ENCODE measurements at places on chromosomes 2 and 18.

GRCh38 chr2:121058852-121059558, 226.0 kb downstream of the TFCP2L1 start:
- no peak for DNase-seq

DNA sequence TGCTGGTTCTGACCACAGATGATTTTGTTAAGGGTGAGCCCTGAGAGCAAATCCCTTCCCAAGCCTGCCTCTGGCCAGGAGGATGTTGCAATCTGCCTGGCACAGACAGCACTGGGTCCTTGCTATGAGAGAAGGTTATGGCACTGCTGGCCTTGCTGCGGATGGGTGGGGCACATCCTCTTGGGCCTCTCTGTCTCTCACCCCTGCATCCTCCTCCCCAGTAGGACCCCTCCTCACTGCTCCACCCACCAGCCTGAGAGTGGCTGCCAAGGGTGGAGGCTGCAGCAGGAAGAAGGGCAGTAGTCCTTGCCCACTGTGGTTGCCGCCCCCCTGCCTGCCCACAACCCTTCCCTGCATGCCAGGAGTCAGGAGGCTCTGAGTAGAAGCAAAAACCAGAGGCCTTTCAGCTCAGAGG, 180.9 kb downstream of the ZBTB7C start:
- DNase-seq = no peak

DNA sequence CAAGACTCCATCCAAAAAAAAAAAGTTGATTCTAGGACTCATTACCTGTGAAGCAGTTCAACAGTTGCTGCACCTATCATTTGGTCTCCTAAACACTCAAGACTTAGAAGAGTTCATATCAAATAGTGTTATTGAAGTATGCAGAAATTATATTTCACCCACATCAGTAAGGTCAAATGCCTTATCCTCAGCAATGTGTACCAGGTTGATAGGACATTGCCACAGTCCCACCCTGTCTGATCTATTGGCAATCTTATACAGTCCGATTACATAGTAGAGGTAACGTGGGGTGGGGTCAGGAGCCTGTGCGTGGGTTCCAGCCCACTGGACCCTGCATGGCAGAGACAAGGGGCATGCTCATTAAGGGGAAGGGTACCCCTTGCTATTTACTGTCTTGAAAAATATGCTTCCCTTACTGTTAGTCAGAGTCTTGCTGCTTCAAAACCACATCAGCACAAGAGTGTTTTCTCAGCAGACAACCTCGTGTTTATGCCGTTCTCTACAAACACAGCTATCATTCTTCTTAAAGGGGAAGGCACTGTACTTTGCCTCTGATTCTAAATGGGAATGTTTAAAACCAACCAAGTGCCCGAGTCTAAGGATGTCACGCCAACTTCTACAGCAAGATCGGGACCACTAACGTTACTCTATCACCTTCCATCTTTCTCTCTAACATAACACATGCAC, 115.2 kb downstream of the MTCL1 start:
- DNase-seq = no peak

GRCh38 chr2:236658974-236659757, 89.5 kb downstream of the ACKR3 start:
- no peak for DNase-seq

DNA sequence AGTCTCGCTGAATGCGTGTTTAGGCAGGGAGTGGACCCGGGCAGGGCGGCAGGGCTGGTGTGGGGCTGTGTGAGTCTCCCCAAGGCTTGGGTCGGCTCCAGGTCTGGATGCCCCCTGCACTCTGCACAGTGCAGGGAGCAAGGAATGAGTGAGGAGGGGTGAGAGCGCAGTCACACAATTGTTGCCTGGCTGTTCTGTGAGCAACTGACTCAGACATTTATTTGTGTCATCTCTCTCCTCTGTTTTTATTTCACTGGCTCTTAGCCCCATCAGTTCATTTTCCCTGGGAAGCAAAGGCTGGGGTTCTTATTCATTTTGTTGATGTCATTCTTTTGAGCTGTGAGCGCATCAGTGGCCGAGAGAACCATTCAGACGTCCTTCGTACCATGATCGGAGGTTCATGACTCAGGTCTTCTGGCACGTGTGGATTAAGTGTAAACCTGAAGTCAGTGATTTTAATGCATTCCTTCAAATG, 61.1 kb downstream of the GATA6 start:
- no peak for DNase-seq

- DNase-seq = no peak
Measured at GRCh38 chr18:60389314-60389713, 16.7 kb upstream of the MC4R start.

GRCh38 chr2:196413821-196414274, 225.7 kb upstream of the CCDC150 start:
- no peak for DNase-seq

- peak; percentile 31 for DNase-seq
Measured at GRCh38 chr2:145845207-145845894, 1325.4 kb upstream of the ZEB2 start.

GRCh38 chr2:59957504-59957903, 596.0 kb downstream of the BCL11A start:
- no peak for DNase-seq

DNA sequence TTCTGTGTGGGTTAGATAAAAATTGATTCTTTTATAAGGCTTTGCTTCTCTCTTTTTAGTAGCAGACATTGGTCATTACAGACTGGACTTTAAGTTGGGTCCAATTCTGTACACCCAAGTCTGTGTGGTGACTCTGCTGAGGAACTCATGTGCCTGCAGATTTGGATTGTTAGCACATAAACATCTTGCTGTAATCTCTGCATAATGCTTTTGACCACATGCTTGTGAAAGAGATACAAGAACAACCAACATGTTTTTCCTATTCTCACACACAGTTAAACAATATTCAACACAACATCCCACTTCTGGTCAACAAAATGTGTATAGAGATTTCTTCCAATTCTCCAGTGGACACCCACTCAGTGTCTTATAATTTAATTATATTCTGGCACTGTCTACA, 270.1 kb downstream of the RDH14 start:
- no peak for DNase-seq

DNA sequence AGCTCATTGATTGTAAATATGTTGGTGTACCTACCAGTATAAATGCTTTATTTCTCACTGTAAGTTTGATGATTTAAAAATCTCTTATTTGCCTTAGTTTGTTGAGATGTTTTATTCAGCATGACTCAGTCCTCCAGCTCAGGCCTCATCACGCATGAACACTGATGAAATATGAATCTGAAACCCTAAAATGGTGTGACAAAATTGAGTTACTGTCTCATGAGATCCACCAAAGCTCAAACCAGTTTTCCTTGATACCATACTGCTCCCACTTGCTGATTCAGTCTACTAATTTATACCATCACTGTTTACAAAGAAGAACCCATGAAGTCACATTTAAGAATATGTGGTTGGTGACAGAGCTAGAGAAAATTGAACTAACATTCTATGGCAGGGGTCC, 524.9 kb downstream of the LRRTM4 start:
- no peak for DNase-seq

GRCh38 chr2:55138014-55138881, 88.0 kb upstream of the RTN4 start:
- DNase-seq = no peak

GRCh38 chr2:27752551-27753237, 18.8 kb upstream of the MRPL33 start:
- peak; percentile 88 for DNase-seq

DNA sequence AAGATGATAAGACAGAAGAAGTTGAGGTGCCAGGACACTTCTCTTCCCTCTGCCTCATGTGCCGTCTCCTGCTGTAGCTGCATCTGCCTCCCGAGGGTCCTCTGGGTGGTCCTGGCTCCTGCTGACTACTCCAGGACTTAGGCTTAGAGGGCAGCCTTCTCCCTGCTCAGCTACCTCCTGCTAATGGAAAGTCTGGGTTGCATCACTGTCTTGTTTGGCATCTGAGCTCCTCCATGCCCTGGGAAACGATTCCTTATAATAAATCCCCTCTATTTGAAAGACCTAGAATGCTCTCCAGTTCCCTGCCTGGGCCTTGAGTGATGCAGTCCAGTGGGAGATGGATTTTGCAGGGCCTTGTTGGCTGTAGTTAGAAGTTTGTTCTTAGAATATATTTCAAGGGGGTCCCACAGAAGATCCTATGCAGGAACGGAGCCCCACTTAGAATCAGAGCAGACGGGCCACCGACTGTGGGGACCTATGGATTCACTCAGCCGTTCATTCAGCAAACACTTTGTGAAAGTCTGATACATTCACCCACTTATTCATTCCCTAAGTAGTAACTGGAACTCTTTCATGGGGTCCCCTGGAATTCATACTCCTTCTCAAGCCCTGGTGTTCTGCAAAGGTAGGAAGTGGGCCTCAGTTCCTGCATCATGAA, 269.8 kb upstream of the HDAC4 start:
- no peak for DNase-seq

DNA sequence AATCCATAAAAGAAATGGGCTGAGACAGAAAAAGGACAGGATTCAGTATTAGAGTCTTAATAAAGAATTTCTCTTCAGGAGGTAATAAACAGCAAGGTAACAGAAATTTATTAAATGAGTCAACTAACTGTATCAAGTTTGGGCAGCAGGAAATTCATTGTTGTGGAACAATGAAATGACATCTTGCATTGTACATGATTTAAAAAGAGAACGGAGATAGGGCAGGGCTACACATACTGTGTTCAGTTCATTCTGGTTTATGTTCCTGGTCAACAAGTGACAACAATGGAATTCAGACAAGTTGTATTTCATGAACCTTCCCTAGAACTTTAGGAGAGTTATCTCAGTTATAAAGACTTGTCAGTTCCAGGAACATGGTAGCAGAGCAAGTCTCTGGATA, 961.3 kb downstream of the SOCS6 start:
- no peak for DNase-seq

- DNase-seq = no peak
Measured at GRCh38 chr2:191126386-191127085, 24.3 kb downstream of the STAT4 start.

DNA sequence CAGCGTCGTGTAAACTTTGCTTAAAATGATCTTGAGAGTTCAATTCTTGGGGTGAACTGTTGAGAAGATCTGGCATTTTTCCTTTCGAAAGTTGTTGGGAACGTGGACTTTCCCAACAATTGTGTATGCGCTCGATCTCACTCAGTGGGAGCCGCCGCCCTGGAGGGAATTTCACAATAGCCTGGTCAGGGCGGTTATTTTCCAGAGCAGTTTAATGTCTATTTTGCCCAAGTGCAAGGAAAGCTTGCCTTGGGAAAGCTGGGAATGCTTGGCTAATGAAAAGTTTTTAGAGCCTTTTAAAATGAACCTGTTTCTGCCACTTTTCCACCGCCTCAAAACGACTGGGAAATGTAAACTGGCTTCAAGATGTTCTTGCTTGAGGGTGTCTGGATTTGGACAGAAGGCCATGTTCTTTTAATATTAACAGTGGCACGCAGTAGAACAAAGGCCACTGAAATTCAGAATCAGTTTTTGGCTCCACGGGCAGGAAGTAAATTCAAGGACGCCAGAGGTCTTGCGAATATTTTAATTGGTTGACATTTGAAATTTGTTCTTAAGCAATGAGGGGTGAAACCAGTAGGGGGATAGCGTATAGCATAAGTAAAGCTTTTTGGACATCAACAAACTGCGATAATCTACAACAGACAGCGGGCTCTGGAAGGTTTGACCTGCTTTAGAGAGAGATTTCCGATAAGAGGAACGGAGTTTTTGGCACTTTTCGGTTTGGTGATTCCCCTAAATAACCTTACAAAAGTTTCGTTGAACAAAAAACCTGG, 1.2 kb downstream of the CFLAR start:
- DNase-seq = peak; percentile 19

DNA sequence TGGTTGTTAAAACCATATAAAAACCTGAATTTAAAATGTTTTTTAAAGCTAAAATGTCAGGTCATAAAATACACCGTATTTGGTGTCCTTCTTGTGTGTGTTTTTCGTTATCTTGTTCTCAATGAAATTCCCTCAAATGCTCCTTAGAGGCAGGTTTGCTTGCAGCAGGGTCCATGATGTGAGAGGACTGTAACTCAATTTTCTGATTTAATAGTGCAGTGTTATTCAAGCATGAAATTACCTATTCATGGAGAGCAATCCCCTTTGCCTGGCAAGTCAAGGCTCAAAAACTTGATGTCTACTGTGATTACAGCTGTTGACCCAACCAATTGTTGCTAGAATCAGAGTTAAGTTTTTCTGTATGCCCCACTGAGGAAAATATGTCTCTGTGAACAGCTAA, 318.2 kb downstream of the GALNT13 start:
- peak; percentile 55 for DNase-seq

GRCh38 chr2:170733798-170734600, 18.9 kb downstream of the SP5 start:
- no peak for DNase-seq

- no peak for DNase-seq
Measured at GRCh38 chr18:34647251-34647650, 62.8 kb upstream of the DTNA start.

GRCh38 chr18:47333926-47334635, 82.6 kb upstream of the SKOR2 start:
- no peak for DNase-seq

GRCh38 chr2:52264488-52264887, 1232.6 kb upstream of the NRXN1 start:
- DNase-seq = peak; percentile 68

DNA sequence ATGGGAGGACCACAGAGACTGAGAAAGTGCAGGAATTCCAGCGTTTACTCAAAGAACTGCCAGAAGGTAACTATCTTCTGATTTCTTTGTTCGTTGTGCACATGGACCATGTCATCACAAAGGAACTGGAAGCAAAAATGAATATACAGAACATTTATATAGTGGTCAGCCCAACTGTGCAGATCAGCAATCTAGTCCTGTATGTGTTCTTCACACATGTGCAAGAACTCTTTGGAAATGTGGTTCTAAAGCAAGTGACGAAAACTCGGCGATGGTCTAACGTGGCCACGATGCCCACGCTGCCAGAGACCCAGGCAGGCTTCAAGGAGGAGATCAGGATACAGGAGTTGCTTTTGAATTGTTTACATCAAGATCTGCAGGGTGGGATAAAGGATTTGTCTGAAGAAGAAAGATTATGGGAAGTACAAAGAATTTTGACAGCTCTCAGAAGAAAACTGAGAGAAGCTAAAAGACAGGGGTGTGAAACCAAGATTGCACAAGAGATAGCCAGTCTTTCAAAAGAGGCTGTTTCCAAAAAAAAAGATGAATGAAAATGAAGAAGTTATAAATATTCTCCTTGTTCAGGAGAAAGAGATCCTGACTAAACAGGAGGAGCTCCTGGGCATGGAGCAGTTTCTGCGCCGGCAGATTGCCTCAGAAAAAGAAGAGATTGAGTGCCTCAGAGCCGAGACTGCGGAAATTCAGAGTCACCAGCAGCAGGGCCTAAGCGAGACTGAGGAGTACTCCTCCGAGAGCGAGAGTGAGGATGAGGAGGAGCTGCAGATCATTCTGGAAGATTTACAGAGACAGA, 8.3 kb upstream of the CHST10 start:
- DNase-seq = no peak

DNA sequence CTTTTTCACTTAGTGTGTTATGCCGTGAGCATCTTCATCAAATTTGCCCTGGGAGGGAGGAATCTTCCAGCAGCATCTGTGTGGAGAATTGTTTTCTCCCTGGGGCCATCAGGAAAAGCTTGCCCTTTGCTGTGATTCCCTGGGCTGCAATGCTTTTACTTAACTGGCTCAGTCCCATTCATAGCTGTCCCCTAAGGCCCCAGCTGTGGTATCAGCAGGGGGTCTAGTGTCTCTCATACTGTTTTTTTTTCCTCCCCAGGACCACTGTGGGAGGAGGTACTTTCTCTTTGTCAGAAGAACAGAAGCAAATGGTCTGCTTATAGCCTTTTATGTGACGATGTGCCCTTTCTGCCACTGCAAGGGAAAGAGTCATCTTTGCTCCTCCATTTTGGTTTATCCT, 176.8 kb upstream of the CELF4 start:
- no peak for DNase-seq

All from NCI-H1105 (cell line).